ENCODE measurements at places on chromosomes 6 and 20.

GRCh38 chr6:145829102-145829501, 14.5 kb upstream of the FBXO30 start:
- DNase-seq, result no peak

DNA sequence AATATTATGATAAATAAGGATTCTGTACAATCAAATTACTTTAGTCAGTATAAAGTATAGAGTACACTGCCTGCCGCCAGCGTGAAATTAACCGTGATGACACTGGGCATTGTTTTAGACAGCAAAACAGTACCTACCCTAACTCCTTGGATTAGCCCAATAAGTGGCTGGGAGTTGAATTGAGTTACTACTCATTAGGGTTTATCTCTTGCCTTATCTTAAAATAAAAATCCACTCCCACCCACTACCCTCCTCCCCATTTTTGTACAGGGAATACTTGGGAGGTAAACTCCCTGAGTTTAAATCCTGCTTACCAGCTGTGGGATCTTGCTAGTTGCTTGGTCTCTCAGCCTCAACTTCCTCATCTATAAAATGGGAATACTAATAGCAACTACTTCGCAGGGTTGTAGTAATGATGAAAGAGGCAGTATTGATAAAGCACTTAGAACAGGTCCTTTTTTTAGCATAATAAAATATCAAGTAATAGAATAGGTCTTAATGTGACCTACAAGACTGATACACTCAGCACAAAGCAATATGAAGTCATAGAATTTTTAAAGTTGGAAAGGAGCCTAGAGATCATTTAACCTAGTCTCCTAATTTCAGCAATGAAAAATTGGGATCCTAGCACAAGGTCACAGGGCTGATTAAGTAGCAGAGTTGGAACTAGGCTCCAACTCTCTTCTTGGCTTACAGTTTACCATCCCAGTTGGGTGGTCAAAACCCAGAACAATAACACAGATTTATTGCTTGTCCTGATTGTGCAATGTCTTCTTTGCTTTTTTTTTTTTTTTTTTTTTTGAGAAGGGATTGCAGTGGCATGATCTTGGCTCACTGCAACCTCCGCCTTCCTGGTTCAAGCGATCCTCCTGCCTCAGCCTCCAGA, 23.8 kb downstream of the PHACTR2 start:
- DNase-seq, result no peak

DNA sequence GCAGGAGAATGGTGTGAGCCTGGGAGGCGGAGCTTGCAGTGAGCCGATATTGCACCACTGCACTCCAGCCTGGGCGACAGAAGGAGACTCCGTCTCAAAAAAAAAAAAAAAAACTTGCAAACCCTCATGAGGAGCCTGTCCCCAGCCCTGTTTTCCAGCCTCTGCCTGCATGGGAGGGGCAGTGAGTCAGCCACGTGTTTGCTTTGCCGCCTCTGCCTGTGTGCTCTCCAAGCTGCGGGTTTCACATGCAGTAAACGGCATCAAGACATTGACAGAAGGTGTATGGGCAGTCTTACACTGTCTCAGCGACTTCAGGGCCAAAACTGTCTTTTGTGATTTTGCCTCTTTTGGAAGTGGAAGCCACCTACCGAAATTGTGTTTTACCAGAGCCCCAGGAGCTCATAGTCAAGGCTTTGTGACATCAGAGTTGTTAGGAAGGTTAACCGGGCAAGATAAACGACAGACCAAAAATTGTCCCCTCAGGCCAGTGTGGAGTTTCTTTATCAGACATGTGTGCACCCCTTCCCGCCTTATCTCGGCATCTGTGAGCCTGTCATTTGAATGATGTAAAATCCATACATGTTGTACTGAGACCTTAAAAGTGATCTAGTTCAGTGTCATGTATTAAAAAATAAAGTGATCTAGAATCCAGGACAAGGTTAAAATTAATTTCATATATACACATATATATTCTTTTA, 52.9 kb downstream of the RPP40 start:
- DNase-seq, result no peak

DNA sequence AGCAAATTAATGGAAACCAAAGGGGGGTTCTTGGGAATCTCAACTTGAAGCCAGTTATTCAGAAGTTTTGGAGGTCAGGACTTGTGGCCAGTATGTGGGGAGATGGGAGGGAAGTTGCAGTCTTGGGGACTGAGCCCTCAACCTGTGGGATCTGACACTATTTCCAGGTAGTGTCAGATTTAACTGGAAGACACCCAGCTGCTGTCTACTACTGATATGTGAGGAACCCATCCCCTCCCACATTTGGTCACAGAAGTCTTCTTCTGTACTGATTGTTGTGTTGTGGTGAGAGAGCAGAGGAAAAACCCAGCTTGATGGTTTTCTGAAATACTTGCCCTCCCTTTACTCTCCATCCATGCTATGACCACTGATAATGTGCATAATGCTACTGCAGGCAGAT, 134.0 kb downstream of the QRSL1 start:
- DNase-seq, result no peak

DNA sequence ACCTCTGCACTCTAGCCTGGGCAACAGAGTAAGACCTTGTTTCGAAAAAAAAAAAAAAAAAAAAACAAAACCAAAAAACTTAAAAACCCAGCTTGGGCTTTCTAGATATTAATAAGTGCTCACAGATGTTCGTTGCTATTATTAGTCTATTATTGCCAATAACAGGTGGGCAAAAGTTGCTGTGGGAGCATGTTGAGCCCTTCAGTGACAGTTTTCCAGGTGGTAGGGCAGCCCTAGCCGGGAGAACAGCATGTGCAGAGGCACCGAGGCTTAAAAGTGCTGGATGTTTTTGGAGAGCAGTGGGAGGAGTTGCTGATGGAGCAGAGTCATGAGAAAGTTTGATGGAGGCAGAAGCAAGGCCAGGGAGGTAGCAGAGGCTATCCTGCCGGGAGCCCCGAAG, 4.4 kb downstream of the PPP1R16B start:
- DNase-seq, result no peak

- no peak for DNase-seq
Observed at GRCh38 chr6:133512410-133513016, 271.4 kb downstream of the EYA4 start.

DNA sequence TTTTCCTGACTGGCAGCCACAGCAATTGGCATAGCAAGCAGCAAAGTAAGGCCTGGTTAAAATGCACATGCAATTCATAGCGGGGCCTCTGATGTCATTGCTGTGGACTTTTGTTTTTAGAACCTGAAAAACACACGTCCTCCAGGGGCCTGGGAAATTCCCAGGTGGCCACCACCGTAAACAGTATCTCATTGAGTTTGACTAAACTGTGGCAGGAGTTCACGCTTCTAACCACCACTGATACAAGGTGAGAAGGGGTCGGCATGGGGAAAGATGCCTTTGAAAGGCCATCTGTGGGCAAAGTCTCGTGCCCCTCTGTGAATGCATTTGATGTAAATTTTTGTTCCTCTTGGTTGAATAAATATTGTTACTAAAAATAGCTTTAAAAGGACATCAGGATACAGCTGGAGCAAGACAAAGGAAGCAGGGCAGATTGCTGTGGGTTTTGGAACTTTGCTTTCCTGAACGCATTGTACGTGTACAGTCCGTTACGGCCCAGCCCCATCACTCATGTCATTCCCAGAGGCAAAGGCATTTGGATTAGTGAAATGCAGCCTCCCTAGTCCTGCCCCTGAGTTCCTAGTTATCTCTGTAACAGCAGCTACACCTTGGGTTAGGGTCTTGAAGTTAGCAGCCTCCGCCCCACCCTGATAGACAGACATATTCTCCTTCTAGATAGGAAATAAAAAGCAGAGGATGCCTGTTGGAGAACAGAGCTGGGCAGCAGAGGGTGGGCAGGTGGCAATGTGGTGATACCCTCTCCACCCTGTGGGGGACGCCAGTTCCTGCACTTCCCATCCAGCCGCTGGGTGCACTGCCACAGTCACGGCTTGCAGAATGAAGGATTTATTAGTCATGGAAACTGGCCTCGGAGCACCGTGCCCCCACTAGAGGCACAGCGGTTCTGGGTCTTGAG, 80.3 kb downstream of the ZDHHC14 start:
- no peak for DNase-seq

GRCh38 chr6:30626484-30627366, at the start of gene ATAT1:
TSS of gene ATAT1 (plus strand) at chr6:30626874.
- peak; percentile 81 for DNase-seq

GRCh38 chr6:139147628-139148027, 12.7 kb downstream of the HECA start:
- DNase-seq, result no peak

- DNase-seq, result no peak
Observed at GRCh38 chr6:112216662-112217551, 37.5 kb downstream of the LAMA4 start.

GRCh38 chr6:74091794-74092157, 395.8 kb downstream of the CD109 start:
- no peak for DNase-seq

- DNase-seq, result no peak
Observed at GRCh38 chr6:53615633-53616449, 49.7 kb downstream of the KLHL31 start.

- no peak for DNase-seq
Observed at GRCh38 chr20:48822879-48823385, 4.9 kb downstream of the PREX1 start.

DNA sequence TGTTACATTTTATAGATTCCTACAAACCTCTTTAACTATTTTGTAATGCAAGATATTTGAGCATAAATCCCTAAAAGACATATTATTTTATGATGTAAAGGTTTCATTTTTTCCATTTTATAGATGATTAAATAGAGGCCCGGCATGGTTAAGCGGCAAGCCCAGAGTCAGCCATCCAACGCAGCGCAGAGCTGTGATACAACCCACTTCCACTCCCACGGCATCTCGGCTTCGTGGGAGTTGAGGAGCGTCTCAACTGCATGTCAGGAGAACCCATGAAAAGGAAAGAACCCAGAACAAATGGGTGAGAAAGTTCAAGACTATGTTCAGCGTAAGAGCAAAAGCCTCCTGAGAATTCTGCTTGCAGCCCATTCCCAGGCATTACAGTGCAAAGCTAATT, 488.2 kb downstream of the PRKN start:
- DNase-seq, result no peak

DNA sequence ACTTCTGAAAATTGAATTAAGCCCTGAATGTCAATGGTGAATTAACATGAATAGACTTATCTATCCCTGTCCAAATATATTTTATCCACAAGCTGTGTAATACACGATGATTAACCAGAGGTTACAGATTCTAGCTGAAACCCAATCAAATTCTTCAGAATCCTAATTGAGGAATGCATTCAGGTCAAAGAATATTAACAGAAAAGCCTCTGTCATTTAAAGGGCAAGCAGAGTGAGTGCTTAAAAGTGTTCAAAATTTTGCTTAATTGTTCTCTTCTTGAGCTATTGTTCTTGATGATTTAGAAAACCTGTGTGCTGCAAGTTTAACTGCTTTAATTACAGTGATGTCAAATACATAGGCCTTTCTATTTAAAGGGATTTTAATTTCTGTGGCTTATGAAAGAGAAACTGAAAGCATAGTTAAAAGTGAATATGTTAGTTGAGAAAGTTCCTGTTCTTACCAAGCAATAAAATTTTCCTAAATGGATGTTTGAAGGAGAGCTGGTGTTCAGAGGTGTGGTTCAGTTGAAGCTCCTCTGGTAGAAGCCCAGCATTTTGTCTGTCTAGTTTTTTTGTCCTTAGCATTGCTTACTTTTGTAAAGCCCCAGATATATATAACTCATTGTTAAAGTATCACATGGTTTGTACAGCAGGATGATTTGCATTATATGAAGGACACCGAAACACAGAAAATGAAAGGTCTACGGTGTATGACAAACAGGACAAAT, 466.3 kb upstream of the PLCB4 start:
- no peak for DNase-seq

DNA sequence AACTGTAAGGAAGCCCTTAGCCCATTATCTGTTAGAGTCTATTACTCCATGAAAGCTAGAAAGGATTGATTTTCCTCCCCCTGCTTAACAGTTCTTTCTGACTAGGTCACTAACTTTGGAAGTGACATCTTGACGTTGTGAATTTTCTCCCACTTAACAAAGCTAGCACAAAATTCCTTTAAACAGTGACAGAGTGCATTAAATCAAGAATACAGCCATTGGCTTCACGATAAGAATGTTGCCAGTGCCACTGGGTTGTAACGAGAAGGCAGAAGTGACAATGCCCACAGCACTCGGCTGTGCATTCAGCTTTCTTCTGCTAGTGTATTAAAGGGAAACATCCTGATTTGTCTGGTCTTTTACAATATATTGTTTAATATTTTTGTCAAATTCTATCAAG, 182.7 kb upstream of the DTNBP1 start:
- DNase-seq, result no peak

DNA sequence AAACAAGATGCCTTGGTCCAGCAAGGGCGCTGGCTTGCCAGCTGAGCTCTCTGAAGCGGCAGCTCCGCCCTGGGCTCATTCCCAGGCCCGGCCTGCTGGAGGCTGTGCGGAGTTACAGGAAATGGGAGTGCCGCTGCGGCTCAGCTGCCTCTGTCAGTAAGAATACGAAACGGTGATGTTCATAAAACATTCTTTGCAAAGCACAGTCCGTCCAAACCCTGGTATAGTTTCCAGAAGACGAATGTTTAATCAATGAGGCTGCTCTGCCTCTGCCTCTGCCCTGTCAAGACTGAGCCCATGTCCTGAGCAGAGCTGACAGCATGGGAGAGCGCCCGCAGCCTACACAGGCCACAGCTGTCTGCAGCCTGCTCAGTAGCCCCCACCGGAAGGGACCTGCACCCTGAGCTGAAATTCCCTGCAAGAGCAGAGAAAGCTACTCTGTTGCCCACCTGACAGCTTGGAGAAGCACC, 153.3 kb upstream of the SNX9 start:
- DNase-seq, result no peak

GRCh38 chr6:10550764-10551163, 29.6 kb downstream of the GCNT2 start:
- DNase-seq, result no peak

DNA sequence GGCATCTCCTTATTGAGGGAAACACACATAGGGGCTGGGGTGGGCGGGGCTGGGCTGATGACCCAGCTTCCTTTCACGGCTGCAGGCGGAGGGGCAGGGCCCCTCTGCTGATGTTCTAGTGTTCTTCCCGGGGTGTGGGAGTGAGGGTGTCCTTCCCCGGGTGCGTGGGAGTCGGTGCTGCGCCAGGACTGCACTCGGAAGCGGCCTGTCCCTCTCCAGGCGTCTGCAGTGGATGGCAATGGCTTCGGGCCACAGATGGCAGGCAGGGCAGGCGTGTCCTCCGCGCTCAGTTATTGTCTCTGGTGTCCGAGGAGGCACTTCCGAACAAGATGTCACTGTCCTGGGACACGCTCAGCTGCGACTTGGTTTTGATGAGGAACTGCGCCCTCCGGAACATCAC, 19.2 kb downstream of the KCNG1 start:
- DNase-seq, result no peak
